ENCODE measurements at places on chromosomes 16 and 17. TPM values are rescaled to one million over a fixed set of nuclear protein-coding genes. Genes with fewer than 3 reads are reported as not detected.

Gene TBC1D28
- not detected for total RNA-seq

Gene USP7
- total RNA-seq, result 53.6 TPM

Gene ARL4D
- 26.1 TPM for total RNA-seq

Gene DNASE1
- total RNA-seq, result 19.5 TPM

Gene TM4SF5
- not detected for total RNA-seq

Gene MYCBPAP
- 2.0 TPM for total RNA-seq

Gene HEATR9
- total RNA-seq, result not detected

Gene GALR2
- total RNA-seq, result not detected

Gene CDIPT
- 59.4 TPM for total RNA-seq

Gene RNF112
- total RNA-seq, result 2.1 TPM

Gene C17orf100
- total RNA-seq, result 0.44 TPM

Gene PPM1E
- total RNA-seq, result 0.55 TPM

Gene GPR179
- total RNA-seq, result under 0.01 TPM

Gene MYH8
- total RNA-seq, result not detected

Gene DUS2
- total RNA-seq, result 17.7 TPM

Gene CHAD
- total RNA-seq, result not detected

Gene TBC1D3L
- 3.9 TPM for total RNA-seq

Gene CCL2
- total RNA-seq, result 6.3 TPM

Gene TRIM65
- 23.8 TPM for total RNA-seq

Gene GIT1
- total RNA-seq, result 24.1 TPM

All from uterine smooth muscle cell (primary cell).